Left renal cortex interstitium (tissue), 4 donors: ENCODE measurements at places on chromosomes 5 and 9. TPM values are rescaled to one million over a fixed set of nuclear protein-coding genes. Genes with fewer than 3 reads are reported as not detected.

PCDHB11 gene
- polyA plus RNA-seq: 5.6 TPM

MAT2B gene
- 107 TPM for polyA plus RNA-seq

DNA sequence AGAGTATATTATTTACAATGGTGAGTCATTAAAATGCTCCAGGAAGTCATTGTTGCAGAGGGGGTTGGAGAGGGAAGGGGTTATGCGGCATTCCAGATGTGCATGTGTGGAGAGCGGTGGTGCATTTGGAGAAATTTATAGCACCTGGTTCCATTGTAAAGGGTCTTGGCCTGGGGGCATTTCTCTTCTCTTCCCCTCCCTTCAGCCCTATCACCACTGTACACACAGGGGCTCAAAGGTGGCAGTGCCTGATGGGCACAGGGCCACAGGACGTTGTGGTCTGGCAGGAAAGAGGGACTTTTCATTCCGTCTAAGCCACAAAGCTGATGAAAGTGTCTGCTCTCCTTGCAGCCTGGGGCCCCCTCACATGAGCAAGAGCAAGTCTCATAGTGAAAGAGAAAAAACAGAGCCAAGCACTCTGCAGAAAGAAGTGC, 442.4 kb upstream of the ZNF462 start:
- DNase-seq: no peak

DNA sequence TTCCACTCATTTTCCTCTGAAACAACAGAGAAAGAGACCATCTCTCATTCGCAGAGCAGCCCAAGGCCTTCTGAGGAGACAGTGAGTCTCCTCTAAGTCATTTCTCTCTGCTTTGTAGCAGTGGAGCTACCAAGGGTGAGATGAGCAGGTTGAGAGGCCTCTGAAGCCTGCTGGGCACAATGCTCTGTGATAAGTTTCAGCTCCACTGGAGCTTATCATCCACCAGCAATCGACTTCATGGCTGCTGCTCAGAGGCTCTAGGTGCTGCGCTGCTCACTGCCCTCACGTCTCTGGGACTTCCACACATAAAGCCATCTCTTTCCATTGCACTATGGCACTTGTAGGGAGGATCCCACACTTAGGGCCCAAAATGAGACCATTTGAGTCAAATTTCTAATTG, 96.3 kb downstream of the CMYA5 start:
- DNase-seq: no peak
